ENCODE measurements at places on chromosomes 11 and 22.

GRCh38 chr11:27217948-27218420, 145.0 kb downstream of the CCDC34 start:
- no peaks in the 10 kb centered on the region for H3K27me3 ChIP-seq
- H3K4me3 ChIP-seq, result no peak overlapping the region
- no peak for DNase-seq
- H3K4me1 ChIP-seq, result no peaks in the 10 kb centered on the region
- H3K27ac ChIP-seq, result no peak overlapping the region
- no peaks in the 10 kb centered on the region for H3K36me3 ChIP-seq

DNA sequence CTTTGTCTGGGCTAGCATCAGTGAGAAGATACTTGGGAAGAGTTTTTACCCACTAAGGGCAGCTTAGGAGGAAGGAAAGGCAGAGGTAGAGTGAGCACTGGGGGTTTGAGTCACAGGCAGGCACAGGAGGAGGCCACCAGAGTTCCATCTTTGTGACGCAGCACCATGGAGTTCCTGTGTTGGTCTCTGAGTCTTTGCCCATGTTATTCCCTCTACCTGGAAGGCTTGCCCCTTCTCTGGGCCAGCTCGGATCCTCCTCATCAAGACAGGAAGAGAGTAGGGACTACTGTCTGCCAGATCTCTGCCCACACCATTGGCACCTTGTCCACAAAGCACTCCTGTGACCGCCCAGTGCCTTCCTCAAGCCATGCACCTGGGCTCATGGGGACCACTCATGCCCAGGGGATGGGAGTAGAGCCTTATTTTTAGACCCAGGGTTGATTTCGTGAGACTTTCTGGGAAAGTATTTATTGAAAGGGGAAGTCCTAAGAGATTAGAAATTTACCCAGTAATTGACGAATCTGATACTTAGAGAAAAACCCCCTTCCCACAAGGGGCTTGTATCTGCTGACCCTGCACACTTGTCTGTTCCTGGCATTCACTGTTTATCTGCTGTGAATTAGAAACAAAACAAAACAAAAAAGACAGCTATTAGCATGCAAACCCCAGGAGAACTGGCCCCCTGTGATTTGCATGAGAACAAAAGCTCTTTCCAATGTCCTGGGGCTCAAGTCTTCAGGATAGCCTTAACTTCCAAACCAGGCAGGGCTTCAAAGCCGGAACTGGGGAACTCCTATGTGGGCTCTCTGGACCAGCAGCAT, 35.9 kb upstream of the MYEOV start:
- no peaks in the 10 kb centered on the region for H3K36me3 ChIP-seq
- DNase-seq, result no peak
- peaks cover 41% of the 10 kb centered on the region for H3K27me3 ChIP-seq

GRCh38 chr11:30481796-30482195, 104.4 kb downstream of the MPPED2 start:
- no peak overlapping the region for H3K4me3 ChIP-seq
- H3K4me1 ChIP-seq, result no peaks in the 10 kb centered on the region
- H3K27me3 ChIP-seq, result peaks cover 6% of the 10 kb centered on the region
- DNase-seq, result no peak
- H3K36me3 ChIP-seq, result no peaks in the 10 kb centered on the region

GRCh38 chr22:48380016-48380665, 1447.5 kb downstream of the BRD1 start:
- H3K27ac ChIP-seq, result no peak overlapping the region
- no peaks in the 10 kb centered on the region for H3K36me3 ChIP-seq
- no peaks in the 10 kb centered on the region for H3K4me1 ChIP-seq

GRCh38 chr11:117814766-117815261, 9.7 kb downstream of the FXYD2 start:
- H3K4me3 ChIP-seq, result peak overlapping the region; percentile 66
- peak overlapping the region; percentile 86 for H3K27ac ChIP-seq
- DNase-seq, result peak; percentile 84
- H3K27me3 ChIP-seq, result peaks cover 15% of the 10 kb centered on the region

DNA sequence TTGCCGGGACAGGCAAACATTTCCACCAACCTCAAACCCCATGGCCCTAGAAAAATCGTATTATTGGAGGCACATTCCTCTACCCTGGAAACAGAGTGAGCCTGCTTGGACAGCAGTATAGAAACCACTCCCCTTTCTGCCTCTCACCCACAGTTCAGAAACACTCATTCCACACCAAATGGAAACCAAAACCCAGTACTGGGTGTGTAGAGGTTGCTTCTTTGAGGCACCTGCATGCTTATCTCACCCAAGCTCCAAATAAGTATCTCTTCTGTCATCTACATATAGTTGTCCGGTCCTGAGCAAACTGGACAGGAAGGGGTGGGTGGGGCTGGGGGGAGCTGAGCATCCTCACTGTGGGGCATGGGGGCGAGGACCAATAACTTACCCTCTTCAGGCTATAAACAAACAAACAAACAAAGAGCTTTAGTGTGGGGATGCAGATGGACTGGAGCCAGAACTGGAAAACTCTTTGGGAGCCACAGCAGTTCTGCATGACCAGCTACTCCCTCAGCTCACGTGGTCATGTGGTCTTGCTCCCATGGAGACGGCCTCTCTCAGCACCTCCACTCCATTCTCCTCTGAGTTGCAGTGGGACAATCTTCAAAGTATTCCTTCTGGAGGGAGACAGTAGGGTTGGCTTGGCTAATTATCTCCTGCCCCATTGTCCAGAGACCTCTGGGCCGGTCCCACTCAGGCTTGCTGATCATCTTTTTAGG, 1.0 kb upstream of the PLAAT2 start:
- H3K4me3 ChIP-seq, result peak overlapping the region; percentile 7
- peaks cover 12% of the 10 kb centered on the region for H3K36me3 ChIP-seq
- H3K27ac ChIP-seq, result peak overlapping the region; percentile 86
- peaks cover 50% of the 10 kb centered on the region for H3K4me1 ChIP-seq
- no peak for DNase-seq
- H3K27me3 ChIP-seq, result no peaks in the 10 kb centered on the region

- no peak overlapping the region for H3K27ac ChIP-seq
- no peaks in the 10 kb centered on the region for H3K36me3 ChIP-seq
- no peaks in the 10 kb centered on the region for H3K4me1 ChIP-seq
- H3K27me3 ChIP-seq, result no peaks in the 10 kb centered on the region
- no peak overlapping the region for H3K4me3 ChIP-seq
Observed at GRCh38 chr11:48900131-48900800, 83.4 kb downstream of the TRIM51G start.

GRCh38 chr22:37470087-37470445, 16.1 kb downstream of the MFNG start:
- H3K4me3 ChIP-seq, result no peak overlapping the region
- no peak for DNase-seq
- H3K4me1 ChIP-seq, result peaks cover 4% of the 10 kb centered on the region
- H3K27me3 ChIP-seq, result no peaks in the 10 kb centered on the region
- H3K27ac ChIP-seq, result no peak overlapping the region

GRCh38 chr22:19776433-19777031, 16.0 kb downstream of the TBX1 start:
- no peak overlapping the region for H3K27ac ChIP-seq
- DNase-seq, result no peak
- H3K27me3 ChIP-seq, result peaks cover 83% of the 10 kb centered on the region
- H3K4me3 ChIP-seq, result no peak overlapping the region
- H3K4me1 ChIP-seq, result peaks cover 8% of the 10 kb centered on the region

- H3K27me3 ChIP-seq, result no peaks in the 10 kb centered on the region
- no peak for DNase-seq
- peaks cover 48% of the 10 kb centered on the region for H3K4me1 ChIP-seq
- peak overlapping the region; percentile 99 for H3K27ac ChIP-seq
- H3K36me3 ChIP-seq, result peaks cover 37% of the 10 kb centered on the region
Observed at GRCh38 chr11:102346456-102346747, 612 bp upstream of the BIRC2 start.

DNA sequence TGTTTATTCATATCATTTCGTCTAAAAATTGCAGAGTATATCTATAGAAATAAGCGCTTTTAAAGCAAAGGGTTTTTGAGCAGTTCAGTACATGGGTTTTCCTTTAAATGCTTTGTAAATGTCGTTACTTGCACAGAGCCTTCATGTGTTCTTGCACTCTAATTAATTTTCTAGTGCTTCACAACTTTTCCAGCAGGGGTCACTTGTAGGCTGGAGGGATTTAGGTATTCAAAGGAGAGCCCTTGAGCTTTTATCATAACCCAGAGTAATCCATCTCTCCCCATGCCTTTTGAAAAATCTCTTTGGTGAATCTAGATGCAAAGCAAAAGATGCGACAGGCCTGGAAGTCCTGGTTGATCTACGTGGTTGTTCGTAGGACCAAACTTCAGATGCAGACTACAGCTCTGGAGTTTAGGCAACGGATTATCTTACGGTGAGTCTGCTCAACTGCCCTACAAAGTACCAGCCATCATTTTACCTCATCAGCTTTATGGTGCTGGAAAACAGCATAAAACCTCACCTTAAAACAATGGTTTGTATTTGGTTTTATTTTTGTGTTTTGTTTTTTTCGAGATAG, 60.4 kb downstream of the SFI1 start:
- H3K4me3 ChIP-seq, result no peak overlapping the region
- no peaks in the 10 kb centered on the region for H3K27me3 ChIP-seq
- H3K36me3 ChIP-seq, result peaks cover 38% of the 10 kb centered on the region

DNA sequence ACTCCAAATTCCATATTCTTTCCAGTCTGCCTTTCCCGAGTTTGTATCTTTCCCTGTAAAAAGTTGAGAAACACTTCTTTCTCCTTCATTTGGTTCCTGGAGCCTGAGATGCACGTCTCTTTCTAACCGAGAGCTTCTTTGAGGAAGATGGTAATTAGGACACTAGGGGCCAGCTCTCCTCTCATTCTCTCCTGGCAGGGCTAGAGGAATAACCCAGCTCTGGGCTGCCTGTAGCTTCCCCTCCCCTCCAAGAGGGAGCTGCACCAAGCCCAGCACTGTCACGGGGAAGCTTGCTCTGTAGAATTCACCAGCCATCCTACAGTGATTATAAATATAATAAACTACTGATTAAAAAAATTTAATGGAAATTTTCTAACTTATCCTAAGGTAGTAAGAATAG, 26.9 kb downstream of the UBASH3B start:
- H3K36me3 ChIP-seq, result no peaks in the 10 kb centered on the region
- H3K27ac ChIP-seq, result no peak overlapping the region
- no peaks in the 10 kb centered on the region for H3K27me3 ChIP-seq
- no peak for DNase-seq
- H3K4me1 ChIP-seq, result peaks cover 31% of the 10 kb centered on the region

GRCh38 chr11:74377689-74378088, 20.5 kb downstream of the PGM2L1 start:
- no peak for DNase-seq
- H3K27ac ChIP-seq, result no peak overlapping the region
- peaks cover 6% of the 10 kb centered on the region for H3K4me1 ChIP-seq

DNA sequence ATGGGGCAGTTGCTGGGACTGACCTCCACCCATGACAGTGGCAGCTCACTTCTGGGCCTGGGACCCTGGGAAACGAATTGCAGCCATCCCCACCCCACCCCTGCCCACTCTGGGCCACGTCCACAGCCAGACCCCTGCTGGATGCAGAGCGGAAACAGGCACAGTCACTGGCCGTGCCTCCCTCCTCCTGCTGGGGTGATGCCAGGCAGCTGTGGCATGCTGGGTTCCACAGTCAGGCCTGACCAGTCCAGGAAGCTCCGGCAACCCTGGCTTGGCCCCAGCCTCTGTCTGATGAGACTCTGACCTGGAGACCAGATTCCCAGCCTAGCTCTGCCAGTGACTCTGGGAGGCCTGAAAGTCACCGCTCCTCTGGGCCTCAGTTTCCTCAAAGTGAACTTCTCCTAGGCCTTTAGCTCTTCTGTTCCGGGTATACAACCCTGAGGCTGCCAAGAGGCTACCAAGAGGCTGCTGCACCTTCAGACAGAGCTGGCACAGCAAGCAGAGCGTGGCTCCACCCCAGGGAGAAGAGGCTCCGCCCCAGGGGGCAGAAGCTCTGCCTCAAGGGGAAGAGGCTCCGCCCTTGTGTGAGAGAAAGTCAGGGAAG, 8.9 kb downstream of the SULT4A1 start:
- no peaks in the 10 kb centered on the region for H3K36me3 ChIP-seq
- DNase-seq, result no peak
- no peak overlapping the region for H3K27ac ChIP-seq
- peaks cover 90% of the 10 kb centered on the region for H3K27me3 ChIP-seq

DNA sequence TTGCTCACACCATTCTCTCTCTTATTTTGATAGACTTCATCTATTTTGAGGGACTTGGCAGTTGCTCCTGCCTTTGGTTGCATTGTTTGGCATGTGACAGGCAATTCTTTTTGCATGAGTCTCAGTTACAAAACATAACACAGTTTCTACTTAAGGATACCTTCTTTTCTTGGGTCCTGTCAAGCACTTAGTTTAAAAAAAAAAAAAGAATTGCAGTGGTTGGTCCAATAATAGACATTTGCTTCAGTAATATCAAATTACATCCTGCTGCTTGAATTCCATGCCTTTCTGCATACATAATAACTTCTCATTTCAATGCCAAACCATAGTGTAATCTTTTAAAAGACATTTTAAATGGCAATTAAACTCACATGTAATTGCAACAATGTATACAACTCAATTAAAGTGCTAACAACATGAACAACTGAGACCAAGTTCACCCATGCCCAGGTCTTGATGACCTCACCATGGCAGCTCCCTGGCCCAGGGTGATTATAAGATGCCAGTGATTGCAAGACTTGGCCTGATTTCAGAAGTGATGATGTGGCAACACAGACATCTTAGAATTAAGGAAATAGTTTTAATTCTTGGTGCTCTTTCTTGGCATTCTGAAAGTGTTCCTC, 32.2 kb upstream of the PLET1 start:
- peaks cover 14% of the 10 kb centered on the region for H3K4me1 ChIP-seq
- no peak for DNase-seq
- no peak overlapping the region for H3K27ac ChIP-seq
- H3K4me3 ChIP-seq, result no peak overlapping the region

DNA sequence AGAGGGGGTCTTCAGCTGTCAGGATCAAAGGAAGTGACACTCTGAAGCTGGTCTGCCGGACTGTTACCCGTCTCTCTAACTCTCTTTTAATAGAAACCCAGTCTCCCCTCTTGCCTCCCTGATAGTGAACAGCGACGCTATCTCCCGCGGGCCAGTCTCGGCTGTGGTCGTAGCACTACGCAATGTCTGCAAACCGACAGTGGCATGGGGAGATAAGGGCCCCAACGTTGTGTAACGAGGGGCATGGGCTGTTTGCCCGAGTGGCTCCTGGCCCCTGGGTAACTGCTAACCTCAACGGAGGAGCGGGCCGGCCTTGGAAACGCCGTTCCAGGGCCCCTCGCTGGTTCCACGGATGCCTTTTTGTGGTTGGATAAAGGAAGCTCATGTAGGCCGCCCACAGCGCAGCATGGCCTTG, 23.3 kb downstream of the ZBTB16 start:
- no peak for DNase-seq
- peaks cover 43% of the 10 kb centered on the region for H3K4me1 ChIP-seq
- peaks cover 3% of the 10 kb centered on the region for H3K36me3 ChIP-seq
- H3K27me3 ChIP-seq, result peaks cover 16% of the 10 kb centered on the region
- H3K27ac ChIP-seq, result no peak overlapping the region

- peaks cover 85% of the 10 kb centered on the region for H3K27me3 ChIP-seq
- no peaks in the 10 kb centered on the region for H3K4me1 ChIP-seq
- H3K27ac ChIP-seq, result no peak overlapping the region
- no peak for DNase-seq
Observed at GRCh38 chr11:119584193-119585042, 144.6 kb downstream of the NECTIN1 start.

- H3K36me3 ChIP-seq, result no peaks in the 10 kb centered on the region
- H3K27ac ChIP-seq, result no peak overlapping the region
- no peak overlapping the region for H3K4me3 ChIP-seq
- no peaks in the 10 kb centered on the region for H3K27me3 ChIP-seq
Observed at GRCh38 chr11:110778343-110778742, 66.1 kb upstream of the ARHGAP20 start.

GRCh38 chr11:4181782-4182721, 87.5 kb downstream of the RRM1 start:
- no peak for DNase-seq
- H3K4me1 ChIP-seq, result peaks cover 5% of the 10 kb centered on the region
- no peak overlapping the region for H3K27ac ChIP-seq
- H3K36me3 ChIP-seq, result no peaks in the 10 kb centered on the region
- peaks cover 21% of the 10 kb centered on the region for H3K27me3 ChIP-seq
- no peak overlapping the region for H3K4me3 ChIP-seq
